Neural crest cell (in vitro differentiated cells): ENCODE measurements at places on chromosomes 2 and 18. TPM values are rescaled to one million over a fixed set of nuclear protein-coding genes. Genes with fewer than 3 reads are reported as not detected.

DNA sequence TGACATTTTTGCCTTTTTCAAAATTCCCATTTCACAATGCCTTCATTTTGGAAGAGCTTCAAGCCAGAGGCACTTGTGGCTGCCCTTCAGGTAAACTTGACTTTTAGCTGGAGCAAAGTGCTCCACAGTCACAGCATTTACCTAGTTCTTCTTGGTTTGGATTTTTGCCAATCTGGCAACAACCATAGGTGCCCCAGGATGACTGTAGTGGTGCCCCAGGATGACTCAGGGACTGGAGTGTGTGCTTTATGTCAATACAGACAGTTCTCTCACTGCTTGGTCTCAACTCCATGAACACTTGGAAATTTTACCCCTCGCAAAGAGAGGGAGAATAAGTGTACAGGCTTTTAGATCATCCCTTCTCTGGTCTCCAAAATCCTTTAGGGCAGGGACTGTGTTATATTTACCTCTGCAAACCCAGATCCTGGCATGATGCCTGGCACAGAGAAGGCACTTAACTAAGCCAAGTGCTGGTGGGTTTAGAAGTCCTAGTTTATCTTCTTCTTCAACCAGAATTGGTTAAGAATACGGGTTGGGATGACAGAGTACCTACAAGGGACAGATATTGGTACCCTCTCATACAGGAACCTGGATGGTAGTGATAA is 15.3 kb upstream of the PTPN4 start:
- peaks cover 36% of the 10 kb centered on the region for H3K27me3 ChIP-seq
- DNase-seq: no peak
- H3K4me1 ChIP-seq: peaks cover 8% of the 10 kb centered on the region
- H3K36me3 ChIP-seq: no peaks in the 10 kb centered on the region

DNA sequence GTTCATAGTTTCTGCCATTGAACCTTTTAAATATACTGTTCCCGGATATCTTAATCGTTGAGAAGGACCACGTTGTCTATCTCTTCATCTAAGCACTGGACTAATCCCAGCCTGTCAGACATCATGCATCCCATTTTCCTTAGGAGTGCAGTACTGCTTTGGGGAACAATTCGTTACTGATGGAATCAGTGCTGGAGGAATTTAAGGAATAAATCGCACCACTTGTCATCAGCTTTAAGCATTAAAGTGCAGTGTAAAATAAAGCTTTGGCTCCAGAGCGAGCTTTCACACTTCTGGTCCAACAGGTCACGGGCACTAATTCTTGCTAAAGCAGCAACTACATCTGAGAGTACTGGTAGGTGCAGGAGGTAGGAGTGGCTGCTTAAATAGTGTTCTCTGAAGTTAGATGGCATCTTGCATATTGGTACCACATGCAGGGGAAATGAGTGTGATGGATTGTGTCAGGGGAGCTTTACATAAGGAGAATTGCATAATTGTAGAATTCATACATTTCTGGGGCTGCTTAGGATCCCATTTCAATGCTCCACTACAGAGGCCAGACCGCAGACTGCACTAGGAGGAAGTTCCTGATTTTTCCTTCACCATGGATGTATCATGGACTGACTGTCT is 105.7 kb upstream of the RASGRP3 start:
- H3K27ac ChIP-seq: no peak overlapping the region
- no peaks in the 10 kb centered on the region for H3K27me3 ChIP-seq
- no peaks in the 10 kb centered on the region for H3K36me3 ChIP-seq

GRCh38 chr18:46458472-46458871 is 198.5 kb downstream of the LOXHD1 start:
- no peak overlapping the region for H3K4me3 ChIP-seq
- DNase-seq: no peak
- H3K36me3 ChIP-seq: peaks cover 18% of the 10 kb centered on the region
- H3K4me1 ChIP-seq: peaks cover 28% of the 10 kb centered on the region
- H3K27ac ChIP-seq: no peak overlapping the region

- no peaks in the 10 kb centered on the region for H3K27me3 ChIP-seq
- H3K36me3 ChIP-seq: no peaks in the 10 kb centered on the region
- H3K4me3 ChIP-seq: no peak overlapping the region
- DNase-seq: no peak
- H3K27ac ChIP-seq: no peak overlapping the region
These were observed 47.0 kb downstream of the VSNL1 start for GRCh38 chr2:17587469-17587868.

DNA sequence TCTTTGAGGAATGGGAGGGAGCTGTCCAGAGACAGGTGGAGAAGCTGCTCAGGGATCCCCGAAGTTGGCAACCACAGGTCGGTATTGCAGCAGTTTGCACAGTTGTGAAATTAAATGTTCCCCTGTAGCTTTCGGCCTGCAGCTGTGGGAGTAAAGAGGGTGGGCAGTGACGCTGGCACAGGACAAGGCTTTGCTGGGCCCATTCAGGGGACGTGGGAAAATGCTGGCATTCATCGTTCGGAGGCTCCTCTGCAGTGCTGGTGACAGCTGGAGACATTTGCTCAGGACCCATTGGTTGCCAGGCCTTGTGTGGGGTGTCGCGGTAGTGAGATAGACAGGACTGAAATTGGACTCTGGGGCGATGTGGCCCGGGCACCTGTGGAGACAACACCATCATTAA is 173.7 kb downstream of the MYCN start:
- no peak overlapping the region for H3K4me3 ChIP-seq
- H3K36me3 ChIP-seq: no peaks in the 10 kb centered on the region
- H3K27me3 ChIP-seq: no peaks in the 10 kb centered on the region
- H3K27ac ChIP-seq: no peak overlapping the region

GRCh38 chr18:59986139-59986538 is 86.3 kb downstream of the PMAIP1 start:
- no peak overlapping the region for H3K27ac ChIP-seq
- DNase-seq: no peak
- peaks cover 18% of the 10 kb centered on the region for H3K27me3 ChIP-seq
- no peak overlapping the region for H3K4me3 ChIP-seq

DNA sequence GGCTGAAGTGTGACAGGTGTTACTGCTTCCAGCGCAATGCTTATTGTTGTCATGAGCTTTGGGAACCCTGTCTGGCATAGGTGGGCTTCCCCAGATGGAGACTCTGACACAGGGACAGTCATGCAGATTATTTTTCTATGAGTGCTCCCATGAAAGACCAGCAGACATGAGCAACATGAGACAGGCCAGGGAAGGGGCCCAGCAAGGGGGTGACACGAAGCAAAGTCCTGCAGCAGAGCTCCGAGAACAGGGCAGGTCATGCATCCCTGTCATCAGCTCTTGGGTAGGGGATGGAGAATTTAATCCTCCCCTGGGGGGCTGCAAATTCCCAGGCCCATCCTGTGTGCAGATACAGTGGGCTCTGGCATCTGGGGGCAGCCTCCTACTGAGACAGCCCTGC is 77.4 kb downstream of the CTAGE1 start:
- no peak for DNase-seq
- no peak overlapping the region for H3K27ac ChIP-seq
- no peak overlapping the region for H3K4me3 ChIP-seq
- peaks cover 4% of the 10 kb centered on the region for H3K4me1 ChIP-seq

DNA sequence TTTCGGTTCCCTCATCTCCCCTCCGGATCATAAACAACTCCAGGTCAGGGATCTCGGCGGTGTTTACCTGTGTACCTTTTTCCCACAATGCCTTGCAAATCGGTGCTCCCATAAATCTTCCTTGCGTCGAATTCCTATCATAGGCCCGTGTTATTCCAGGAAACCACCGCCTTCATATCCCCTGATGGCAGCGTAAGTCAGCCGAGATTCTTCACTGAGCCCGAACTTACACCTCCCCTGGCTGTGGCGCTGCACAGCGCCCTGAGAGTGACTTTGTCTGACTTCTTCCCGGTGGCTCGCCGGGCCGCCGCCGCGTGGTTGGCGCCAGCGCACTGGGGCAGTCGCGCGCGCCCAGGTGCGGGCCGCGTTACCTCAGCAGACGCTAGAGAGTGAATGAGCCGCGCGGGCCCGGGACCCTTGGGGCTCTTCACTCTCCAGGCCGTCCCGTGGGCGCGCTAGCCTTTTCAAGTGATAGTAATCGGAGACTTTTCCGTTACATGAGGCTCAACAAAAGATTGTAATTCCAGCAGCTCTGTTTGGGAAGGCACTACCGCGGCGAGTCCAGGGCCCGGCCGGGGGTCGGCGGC is 101.6 kb downstream of the SPTBN1 start:
- peak overlapping the region; percentile 94 for H3K4me3 ChIP-seq
- no peaks in the 10 kb centered on the region for H3K36me3 ChIP-seq
- H3K27me3 ChIP-seq: no peaks in the 10 kb centered on the region
- H3K4me1 ChIP-seq: peaks cover 54% of the 10 kb centered on the region
- H3K27ac ChIP-seq: peak overlapping the region; percentile 90

DNA sequence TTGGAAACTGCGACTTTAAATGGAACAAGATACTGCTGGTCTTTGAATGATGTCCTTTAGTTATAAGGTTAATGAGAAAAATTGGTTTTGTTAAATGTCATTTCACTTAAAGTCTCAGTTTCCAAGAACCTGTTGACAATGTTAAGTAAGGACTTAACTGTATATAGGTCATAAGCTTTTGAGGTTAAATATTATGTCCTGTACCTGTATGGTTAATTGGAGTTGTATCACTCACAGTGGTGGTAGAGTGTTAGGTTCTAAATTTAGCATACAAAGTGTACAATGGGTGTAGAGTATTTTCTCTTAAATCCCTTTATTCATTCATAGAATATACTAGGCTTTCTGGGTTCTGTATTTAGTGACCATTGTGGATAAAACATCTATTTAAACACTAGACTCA is 110.2 kb downstream of the HAUS1 start:
- H3K4me1 ChIP-seq: no peaks in the 10 kb centered on the region
- H3K27me3 ChIP-seq: no peaks in the 10 kb centered on the region
- H3K36me3 ChIP-seq: peaks cover 2% of the 10 kb centered on the region
- no peak for DNase-seq
- no peak overlapping the region for H3K27ac ChIP-seq
- no peak overlapping the region for H3K4me3 ChIP-seq

DNA sequence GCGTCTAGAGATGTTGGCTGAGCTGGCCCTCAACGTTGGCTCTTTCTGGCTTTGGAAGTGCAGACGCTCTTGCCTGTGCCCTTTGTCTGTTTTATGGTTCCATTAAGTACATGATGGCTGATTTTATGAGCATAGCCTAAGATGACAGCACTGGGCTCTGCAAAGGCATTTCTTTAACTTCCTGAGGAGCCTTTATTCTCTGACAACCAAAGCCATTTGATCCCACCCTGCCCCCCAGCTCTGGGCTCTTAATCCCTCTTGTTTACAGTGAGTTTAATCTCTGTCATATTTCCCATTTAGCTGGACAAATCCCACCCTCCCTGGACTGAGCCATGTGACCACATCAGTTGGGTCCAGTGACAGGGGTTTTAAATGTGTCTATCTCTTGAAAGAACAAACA is 195.9 kb downstream of the ACKR3 start:
- H3K36me3 ChIP-seq: peaks cover 4% of the 10 kb centered on the region
- DNase-seq: no peak
- H3K27me3 ChIP-seq: no peaks in the 10 kb centered on the region
- peaks cover 10% of the 10 kb centered on the region for H3K4me1 ChIP-seq

The BAZ2B gene
- total RNA-seq: 65.9 and 76.2 TPM in 2 replicates

The MLPH gene
- not detected in 2 replicates for total RNA-seq

The GREB1L gene
- 74.8 and 80.5 TPM in 2 replicates for total RNA-seq

The NGEF gene
- total RNA-seq: 0.96 and 1.5 TPM in 2 replicates

The SPATA3 gene
- not detected in 2 replicates for total RNA-seq

The VWA3B gene
- not detected in 2 replicates for total RNA-seq
